HFFc6 (cell line): ENCODE measurements at places on chromosomes 11 and 22. TPM values are rescaled to one million over a fixed set of nuclear protein-coding genes. Genes with fewer than 3 reads are reported as not detected.

GRCh38 chr11:78514922-78515502, 59.7 kb downstream of the NARS2 start:
- H3K4me3 ChIP-seq: no peak overlapping the region
- no peaks in the 10 kb centered on the region for H3K4me1 ChIP-seq
- no peak for DNase-seq

- no peaks in the 10 kb centered on the region for H3K27me3 ChIP-seq
- peak overlapping the region; percentile 85 for H3K27ac ChIP-seq
- H3K4me3 ChIP-seq: peak overlapping the region; percentile 92
- no peaks in the 10 kb centered on the region for H3K36me3 ChIP-seq
Observed at GRCh38 chr22:28442711-28443525, 236.7 kb downstream of the TTC28 start.

- H3K27me3 ChIP-seq: peaks cover 8% of the 10 kb centered on the region
- peaks cover 46% of the 10 kb centered on the region for H3K4me1 ChIP-seq
- no peak overlapping the region for H3K27ac ChIP-seq
- no peak overlapping the region for H3K4me3 ChIP-seq
- no peak for DNase-seq
Observed at GRCh38 chr11:73980001-73980961, 2.4 kb downstream of the UCP2 start.

- H3K27me3 ChIP-seq: peaks cover 1% of the 10 kb centered on the region
- H3K4me3 ChIP-seq: no peak overlapping the region
- no peak overlapping the region for H3K27ac ChIP-seq
- DNase-seq: peak; percentile 81
- H3K4me1 ChIP-seq: peaks cover 9% of the 10 kb centered on the region; the same call in 1 of the 2 replicates
- peaks cover 7% of the 10 kb centered on the region for H3K36me3 ChIP-seq
Observed at GRCh38 chr11:75022759-75023396, 34.1 kb downstream of the NEU3 start.

MMP12 gene
- 0.34 to 0.63 TPM (median 0.41 TPM) in 3 replicates for total RNA-seq

- peaks cover 32% of the 10 kb centered on the region for H3K4me1 ChIP-seq
- peaks cover 5% of the 10 kb centered on the region for H3K27me3 ChIP-seq
- peak; percentile 73 for DNase-seq
- peaks cover 23% of the 10 kb centered on the region for H3K36me3 ChIP-seq
- H3K27ac ChIP-seq: peak overlapping the region; percentile 94
- H3K4me3 ChIP-seq: peak overlapping the region; percentile 36; the same call in 1 of the 2 replicates
Observed at GRCh38 chr11:46675288-46675851, 25.0 kb downstream of the ARHGAP1 start.

GUCY1A2 gene
- total RNA-seq: 0.10 to 0.24 TPM (median 0.15 TPM) in 3 replicates
